Fibroblast of villous mesenchyme (primary cell): ENCODE measurements at places on chromosomes 1 and 21. TPM values are rescaled to one million over a fixed set of nuclear protein-coding genes. Genes with fewer than 3 reads are reported as not detected.

DNA sequence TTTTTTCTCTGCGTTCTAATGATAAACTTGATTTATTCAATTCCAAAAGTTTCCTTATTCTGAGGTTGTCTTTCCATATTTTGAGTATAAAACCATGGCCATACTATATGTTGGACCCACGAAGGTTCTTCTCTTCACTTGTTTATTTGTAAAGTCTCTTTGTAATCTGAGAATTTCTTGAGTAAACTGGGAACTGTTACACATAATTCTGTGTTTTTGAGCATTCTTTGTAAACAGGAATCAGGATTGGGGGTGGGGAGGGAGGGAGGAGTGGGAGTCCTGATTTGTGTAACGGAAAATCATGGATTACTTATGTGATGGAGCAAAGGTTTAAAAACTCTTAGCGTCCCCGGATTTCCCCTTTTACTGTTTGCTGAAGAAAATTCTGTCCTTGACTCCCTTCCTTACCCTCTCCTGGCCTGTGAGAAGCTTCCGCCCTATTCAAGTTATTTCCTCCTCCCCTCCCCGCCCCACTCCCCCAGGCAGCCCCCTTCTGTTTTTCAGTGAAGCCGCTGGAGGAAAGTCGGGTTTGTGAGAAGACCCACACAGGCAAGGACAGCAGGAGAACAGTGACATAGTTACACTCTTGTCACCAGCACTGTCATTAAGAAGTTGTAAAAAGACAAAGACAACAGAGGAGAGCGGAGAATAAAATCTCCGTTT lies 6.4 kb upstream of the NBPF11 start:
- DNase-seq: no peak

- DNase-seq: no peak
Measured at GRCh38 chr21:34027721-34028461, 45.5 kb upstream of the MRPS6 start.

The MATN1 gene
- total RNA-seq: not detected in 2 replicates

DNA sequence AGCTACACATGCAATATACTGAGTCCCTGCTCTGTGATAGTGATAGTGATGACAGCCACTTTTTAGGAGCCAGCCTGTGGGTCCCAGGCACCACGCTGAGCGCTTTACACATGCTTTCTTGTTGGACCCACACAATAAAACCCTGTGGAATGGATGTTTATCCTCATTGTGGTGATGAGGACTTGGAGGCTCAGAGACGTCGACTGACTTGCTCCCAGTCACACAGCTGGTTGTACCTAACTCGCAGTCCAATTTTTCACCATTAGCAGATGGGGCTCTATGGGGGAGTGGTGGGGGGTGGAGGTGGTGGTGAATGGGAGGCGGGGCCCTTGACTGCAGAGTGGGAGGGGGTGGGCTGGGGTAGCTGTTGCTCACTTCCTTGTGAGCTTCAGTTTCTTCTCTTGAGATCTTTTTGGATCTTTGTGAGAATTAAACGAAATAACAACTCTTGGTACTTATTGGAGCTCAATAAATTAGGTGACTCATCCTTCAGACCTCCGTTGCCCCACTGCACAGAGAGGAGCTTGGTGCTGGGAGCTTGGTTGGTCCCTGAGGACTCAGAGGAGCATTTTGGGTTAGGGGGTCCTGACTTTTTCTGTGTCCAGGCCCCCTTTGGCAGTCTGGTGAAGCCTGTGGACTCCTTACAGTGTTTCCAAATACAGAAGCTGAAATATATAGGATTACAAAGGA lies 61.8 kb upstream of the CD1D start:
- no peak for DNase-seq

- no peak for DNase-seq
Measured at GRCh38 chr1:170049176-170049800, 25.2 kb downstream of the KIFAP3 start.

The TSPAN2 gene
- under 0.01 and 0.97 TPM in 2 replicates for total RNA-seq

The HCN3 gene
- 0.86 and 1.6 TPM in 2 replicates for total RNA-seq

The TNFRSF14 gene
- total RNA-seq: 17.7 and 24.5 TPM in 2 replicates
